ENCODE measurements at places on chromosomes 5 and 9. TPM values are rescaled to one million over a fixed set of nuclear protein-coding genes. Genes with fewer than 3 reads are reported as not detected.

PCDHA11 gene
- polyA plus RNA-seq: not detected

ADAMTS13 gene
- 4.9 TPM for polyA plus RNA-seq

NUTM2G gene
- polyA plus RNA-seq: not detected

LCN1 gene
- not detected for polyA plus RNA-seq

C9orf85 gene
- 4.3 TPM for polyA plus RNA-seq

GPR150 gene
- polyA plus RNA-seq: 0.30 TPM

PELO gene
- polyA plus RNA-seq: 1.3 TPM

ZNF618 gene
- 1.9 TPM for polyA plus RNA-seq

CCNJL gene
- 0.03 TPM for polyA plus RNA-seq

NEURL1B gene
- 0.06 TPM for polyA plus RNA-seq

IFNA13 gene
- not detected for polyA plus RNA-seq

FGFR4 gene
- polyA plus RNA-seq: 2.7 TPM

SMU1 gene
- 7.7 TPM for polyA plus RNA-seq

Data from B cell (primary cell).